Mesangial cell (primary cell): ENCODE measurements at places on chromosomes 4 and X. TPM values are rescaled to one million over a fixed set of nuclear protein-coding genes. Genes with fewer than 3 reads are reported as not detected.

TEX13C gene
- not detected in 2 replicates for total RNA-seq

LDB2 gene
- total RNA-seq, result 0.33 and 3.2 TPM in 2 replicates

GAGE12F gene
- total RNA-seq, result not detected in 2 replicates

ART3 gene
- total RNA-seq, result not detected in 2 replicates

GJB1 gene
- total RNA-seq, result 0.25 TPM in 1 of 2 replicates, not detected in the other

SH2D1A gene
- total RNA-seq, result not detected in 2 replicates

JCHAIN gene
- not detected in 2 replicates for total RNA-seq

CACNA1F gene
- under 0.01 TPM in 1 of 2 replicates, not detected in the other for total RNA-seq

ZNF732 gene
- 0.38 and 2.0 TPM in 2 replicates for total RNA-seq

NAT8L gene
- total RNA-seq, result 0.81 and 3.2 TPM in 2 replicates

PNCK gene
- total RNA-seq, result 1.1 TPM in 1 of 2 replicates, not detected in the other

GAB1 gene
- 5.1 and 8.7 TPM in 2 replicates for total RNA-seq

SLC7A11 gene
- total RNA-seq, result 8.1 and 9.9 TPM in 2 replicates

SOWAHD gene
- total RNA-seq, result 0.38 TPM in 1 of 2 replicates, not detected in the other

GAGE2A gene
- not detected in 2 replicates for total RNA-seq

DUSP21 gene
- total RNA-seq, result not detected in 2 replicates

MAEA gene
- total RNA-seq, result 70.0 and 77.7 TPM in 2 replicates

PNMA6A gene
- total RNA-seq, result 2.6 and 6.8 TPM in 2 replicates

FRMD7 gene
- total RNA-seq, result not detected in 2 replicates

TMSB15C gene
- total RNA-seq, result 2.0 and 2.5 TPM in 2 replicates

ZXDA gene
- total RNA-seq, result 1.8 and 5.7 TPM in 2 replicates

INTU gene
- total RNA-seq, result 1.5 and 2.3 TPM in 2 replicates

TMEM35A gene
- total RNA-seq, result 0.16 and 0.38 TPM in 2 replicates
